ENCODE measurements at places on chromosomes 11 and 22.

DNA sequence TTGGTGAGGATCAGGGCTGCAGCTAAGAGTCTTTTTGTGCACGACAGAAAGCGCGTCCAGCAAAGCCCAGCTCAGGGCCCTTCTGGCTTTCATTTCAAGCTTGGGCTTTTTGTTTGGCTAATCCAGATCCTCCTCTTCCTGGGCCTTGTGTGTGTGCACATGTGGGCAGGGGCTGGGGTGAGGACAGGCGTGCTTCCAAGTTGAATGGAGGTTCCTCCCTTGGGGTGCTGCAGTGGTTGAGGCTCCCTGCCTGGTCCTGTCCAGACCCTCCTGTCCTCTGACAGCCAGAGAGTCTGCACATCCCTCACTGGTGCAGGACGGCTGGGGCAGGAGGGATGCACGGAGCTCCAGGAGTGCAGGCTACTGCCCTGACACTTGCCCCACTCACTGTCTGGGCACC, 62.0 kb upstream of the NECTIN1 start:
- DNase-seq = no peak

GRCh38 chr11:103808252-103808651, 228.2 kb upstream of the DDI1 start:
- no peak for DNase-seq

DNA sequence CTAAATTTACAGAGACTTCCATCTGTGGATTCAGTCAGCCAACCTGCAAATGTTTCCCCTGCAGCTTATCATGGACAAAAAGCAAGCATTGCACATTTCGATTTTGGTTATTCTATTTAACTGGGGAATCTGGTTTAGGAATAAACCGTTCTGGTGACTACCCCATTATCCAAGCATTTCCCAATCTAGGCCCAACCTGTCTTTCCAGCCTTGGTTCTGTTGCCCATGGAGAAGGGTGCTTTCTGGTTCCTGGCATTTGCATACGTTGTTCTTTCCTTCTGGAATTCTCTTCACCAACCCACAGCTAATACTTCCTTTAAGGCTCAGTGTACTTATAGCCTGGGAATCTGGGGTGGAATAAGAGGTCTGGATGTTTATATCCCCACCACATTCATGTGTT, 1.4 kb upstream of the TMEM123 start:
- peak; percentile 85 for DNase-seq

- no peak for DNase-seq
Observed at GRCh38 chr11:69909561-69910518, 90.6 kb upstream of the FGF3 start.

- DNase-seq = no peak
Observed at GRCh38 chr11:266676-267439, 11.3 kb upstream of the NLRP6 start.

DNA sequence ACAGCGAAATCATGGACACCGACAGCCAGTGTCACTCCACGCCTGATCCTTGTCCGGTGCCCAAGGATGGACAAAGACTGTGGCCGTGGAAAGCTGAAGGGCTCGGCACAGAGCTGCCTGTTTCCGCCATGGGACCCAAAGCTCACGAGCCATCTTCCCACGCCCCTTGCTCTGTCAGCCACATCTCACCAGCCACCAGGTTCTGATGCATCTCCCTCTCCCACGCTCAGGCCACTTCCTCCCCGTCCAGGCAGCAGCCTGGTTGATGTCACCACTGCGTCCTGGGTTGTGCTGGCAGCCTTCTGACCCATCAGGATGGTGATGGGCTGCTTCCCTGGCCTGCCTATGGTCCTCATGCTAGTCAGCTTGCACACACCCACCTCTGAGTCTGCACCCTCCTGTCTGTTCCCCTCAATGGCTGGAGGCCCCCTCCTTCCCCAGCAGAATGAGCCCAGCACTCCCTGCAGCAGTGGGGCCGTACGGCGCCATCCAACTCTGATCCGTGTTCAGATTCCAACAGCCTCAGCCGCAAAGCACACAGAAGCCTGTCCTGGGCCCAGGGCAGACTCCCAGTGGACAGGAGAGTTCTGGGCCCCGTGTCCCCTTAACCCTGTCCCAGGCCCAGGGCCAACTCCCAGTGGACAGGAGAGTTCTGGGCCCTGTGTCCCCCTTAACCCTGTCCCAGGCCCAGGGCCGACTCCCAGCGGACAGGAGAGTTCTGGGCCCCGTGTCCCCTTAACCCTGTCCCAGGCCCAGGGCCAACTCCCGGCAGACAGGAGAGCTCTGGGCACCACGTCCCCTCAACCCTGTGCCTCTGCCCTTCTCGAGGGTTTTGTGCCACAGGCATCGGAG, 259.5 kb downstream of the BRD1 start:
- no peak for DNase-seq

- no peak for DNase-seq
Observed at GRCh38 chr11:114309517-114309916, 13.3 kb downstream of the NNMT start.

DNA sequence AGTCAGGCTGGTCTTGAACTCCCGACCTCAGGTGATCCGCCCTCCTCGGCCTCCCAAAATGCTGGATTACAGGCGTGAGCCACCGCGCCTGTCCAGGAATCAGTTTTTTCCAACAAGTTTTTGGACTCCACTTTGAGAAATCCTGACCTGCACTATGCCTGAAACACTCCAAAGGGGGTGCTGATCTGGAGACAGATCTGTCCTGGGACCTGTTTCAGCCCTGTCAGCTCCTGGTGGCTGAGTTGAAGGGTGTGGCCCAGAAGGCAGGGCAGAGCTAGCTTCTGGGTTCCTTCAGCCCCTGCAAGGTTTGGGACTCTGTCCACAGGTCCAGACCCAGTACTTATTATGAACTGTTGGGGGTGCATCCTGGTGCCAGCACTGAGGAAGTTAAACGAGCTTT, 1.2 kb downstream of the DNAJC4 start:
- DNase-seq = no peak

All from epithelial cell of esophagus (primary cell).